Daoy (cell line): ENCODE measurements at places on chromosomes 3 and 15. TPM values are rescaled to one million over a fixed set of nuclear protein-coding genes. Genes with fewer than 3 reads are reported as not detected.

CLDN16 gene
- total RNA-seq: 0.21 and 0.74 TPM in 2 replicates

TMCO5A gene
- not detected in 2 replicates for total RNA-seq

ASB14 gene
- not detected in 2 replicates for total RNA-seq

TRIM71 gene
- total RNA-seq: 0.06 TPM in 1 of 2 replicates, not detected in the other

WNT5A gene
- 108 and 109 TPM in 2 replicates for total RNA-seq

GP9 gene
- total RNA-seq: not detected in 2 replicates

LYZL4 gene
- total RNA-seq: 0.23 TPM in 1 of 2 replicates, not detected in the other

A4GNT gene
- total RNA-seq: not detected in 2 replicates

THUMPD3 gene
- 65.4 and 67.9 TPM in 2 replicates for total RNA-seq

PCSK6 gene
- total RNA-seq: 8.1 and 8.8 TPM in 2 replicates

TIPARP gene
- 32.8 and 41.0 TPM in 2 replicates for total RNA-seq

ACAN gene
- not detected in 2 replicates for total RNA-seq

GRCh38 chr3:183350164-183350563 is 78.3 kb downstream of the MCF2L2 start:
- no peak for DNase-seq

GRCh38 chr3:176919836-176920765 is 277.2 kb downstream of the TBL1XR1 start:
- peak; percentile 83 for DNase-seq

DNA sequence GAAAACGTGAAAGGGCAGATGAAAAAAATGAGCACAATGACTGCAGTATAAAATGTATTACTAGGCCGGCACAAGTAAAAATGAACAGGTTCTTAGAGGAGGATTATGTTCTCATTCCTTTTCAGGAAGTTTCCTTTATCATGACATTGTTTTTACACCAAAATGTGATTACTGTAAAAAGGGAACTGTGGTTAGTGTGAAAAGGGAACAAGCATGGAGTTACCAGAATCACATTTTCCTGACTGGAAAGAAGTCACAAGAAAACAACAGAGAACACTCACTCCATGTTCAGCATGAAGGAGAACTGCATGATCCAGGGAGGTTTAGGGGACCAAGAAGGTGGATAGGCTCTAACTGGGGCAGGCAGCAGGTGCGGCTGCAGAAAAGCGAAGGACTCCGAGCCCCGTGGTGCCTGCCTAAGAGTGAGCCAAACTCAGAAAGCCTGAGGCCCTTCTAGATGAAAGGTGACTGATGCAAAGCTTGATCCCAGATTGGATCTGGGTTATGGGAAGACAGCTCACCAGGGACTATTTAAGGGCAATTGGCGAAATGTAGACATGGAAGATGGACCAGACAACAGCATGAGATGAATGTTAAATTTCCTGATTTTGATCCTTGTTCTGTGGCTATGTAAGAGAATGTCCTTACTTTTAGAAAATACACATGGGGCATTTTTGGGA is 77.3 kb downstream of the CCR1 start:
- DNase-seq: no peak

- DNase-seq: no peak
Measured at GRCh38 chr15:42731461-42731860, 5.5 kb downstream of the CDAN1 start.

GRCh38 chr3:194206320-194206719 is 70.4 kb downstream of the HES1 start:
- no peak for DNase-seq

- no peak for DNase-seq
Measured at GRCh38 chr3:159189994-159190669, 388.3 kb downstream of the MFSD1 start.

- no peak for DNase-seq
Measured at GRCh38 chr15:47577461-47577860, 139.8 kb upstream of the SEMA6D start.

DNA sequence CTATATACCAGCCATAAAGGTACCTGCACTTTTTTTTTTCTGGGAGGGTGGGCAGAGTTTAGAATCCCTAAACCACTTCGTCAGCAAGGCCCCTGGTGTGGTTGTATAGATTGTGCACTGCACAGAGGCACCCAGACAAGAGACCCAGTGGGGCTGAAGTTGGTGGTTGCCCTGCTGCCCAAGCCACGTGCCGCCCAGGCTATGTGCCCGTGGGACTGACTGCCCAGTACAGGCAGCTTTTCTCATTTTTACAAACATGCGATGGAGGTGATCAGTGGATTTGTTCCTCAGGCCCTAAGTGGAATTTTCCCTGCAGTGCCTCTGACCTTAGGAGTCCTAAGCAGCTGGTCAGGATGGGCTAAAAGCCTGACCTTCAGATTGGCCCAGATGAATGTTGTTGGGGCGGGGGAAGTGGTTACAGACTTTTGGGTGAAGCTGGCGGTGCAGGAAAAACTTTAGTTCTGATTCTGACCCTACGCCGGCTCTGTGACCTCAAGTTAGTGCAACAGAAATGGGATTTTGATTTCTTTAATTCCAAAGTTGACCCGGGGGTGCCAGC is 34.9 kb upstream of the LIMD1 start:
- DNase-seq: no peak

GRCh38 chr3:135964160-135964955 is 1.2 kb upstream of the PPP2R3A start:
- DNase-seq: no peak

DNA sequence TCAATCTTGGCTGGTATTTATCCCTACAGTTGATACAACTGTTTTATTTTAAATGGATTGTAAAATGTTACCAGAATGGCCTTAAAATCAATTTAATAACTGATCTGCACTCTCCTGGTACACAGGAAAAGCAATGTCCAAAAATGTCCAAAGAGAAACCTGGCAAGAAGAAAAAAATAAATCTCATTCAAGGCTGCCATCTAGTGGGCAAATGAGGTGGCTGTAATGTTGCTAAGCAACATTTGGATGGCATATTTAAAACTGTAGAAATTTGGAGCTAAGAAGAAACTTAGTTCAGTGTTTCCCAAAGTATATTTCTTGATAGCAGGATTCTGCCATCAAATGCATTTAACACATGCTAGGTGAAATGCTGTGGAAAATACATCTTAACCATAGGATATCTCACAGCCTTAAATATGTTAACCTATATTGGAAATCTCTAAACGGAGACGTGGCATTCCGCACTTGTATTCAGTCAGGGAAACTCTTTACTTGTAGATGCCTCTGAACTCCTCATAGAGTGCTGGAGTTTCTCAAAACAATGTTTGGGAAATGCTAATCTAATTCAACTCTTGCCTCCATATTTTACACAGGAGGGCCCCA is 216.8 kb downstream of the ERC2 start:
- peak; percentile 31 for DNase-seq

- no peak for DNase-seq
Measured at GRCh38 chr3:100438623-100438974, 37.3 kb downstream of the LNP1 start.

DNA sequence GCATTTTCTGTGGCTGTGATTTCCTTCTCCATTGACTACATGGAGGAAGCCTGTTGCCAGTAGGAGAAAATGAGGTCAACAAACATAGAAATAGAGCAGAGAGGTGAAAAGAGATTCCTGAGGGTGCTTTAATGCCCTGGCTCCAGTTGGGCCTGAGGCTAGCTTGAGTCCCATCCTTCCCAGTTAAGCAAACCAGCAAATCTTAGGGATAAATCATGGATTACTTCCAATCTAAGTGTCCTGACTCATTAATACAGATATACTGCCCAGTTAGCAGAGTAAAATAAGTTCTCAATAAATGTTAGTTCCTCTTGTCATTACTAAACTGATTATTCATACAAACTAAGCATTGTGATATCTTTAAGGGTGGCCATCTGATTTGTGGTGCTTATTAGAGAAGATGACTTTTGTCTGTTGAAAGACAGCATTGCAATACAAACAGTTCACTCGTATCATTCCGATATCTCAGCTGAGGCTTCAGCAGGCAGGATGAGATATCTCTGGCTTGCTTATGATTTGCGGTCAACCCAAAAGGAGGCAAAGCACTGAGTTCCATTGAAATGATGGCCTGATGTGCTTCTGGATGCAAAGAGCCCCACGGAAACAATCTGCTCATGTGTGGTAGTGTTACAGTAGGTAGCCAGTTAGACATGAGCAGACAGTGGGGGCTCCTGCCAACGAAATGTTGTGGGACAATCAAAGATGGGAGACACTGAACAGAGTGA is 6.6 kb upstream of the STARD5 start:
- no peak for DNase-seq

- no peak for DNase-seq
Measured at GRCh38 chr15:59166166-59166565, 40.5 kb upstream of the LDHAL6B start.

- no peak for DNase-seq
Measured at GRCh38 chr3:30764891-30765290, 129.6 kb downstream of the GADL1 start.

GRCh38 chr3:98628317-98628716 is 34.9 kb upstream of the CPOX start:
- no peak for DNase-seq

DNA sequence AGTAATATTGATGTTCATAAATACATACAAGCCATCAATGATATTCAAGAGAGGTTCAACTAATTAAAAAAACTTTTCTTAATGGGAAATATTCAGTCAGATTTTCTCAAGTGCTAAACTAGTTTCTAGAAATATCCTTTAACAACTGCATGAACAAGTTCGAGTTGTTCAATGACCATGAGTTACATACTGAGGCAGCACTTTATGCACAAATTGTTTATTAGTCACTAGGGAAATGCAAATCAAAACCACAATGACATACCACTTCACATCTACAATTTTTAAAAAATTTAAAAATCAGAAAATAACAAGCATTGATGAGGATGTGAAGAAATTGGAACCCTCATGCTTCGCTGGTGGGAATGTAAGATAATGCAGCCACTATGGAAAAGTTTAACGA is 62.4 kb downstream of the RAD18 start:
- DNase-seq: no peak

- no peak for DNase-seq
Measured at GRCh38 chr3:136898954-136899353, 36.9 kb downstream of the NCK1 start.

GRCh38 chr3:105518203-105518602 is 151.5 kb downstream of the ALCAM start:
- DNase-seq: no peak
